ENCODE measurements at places on chromosomes 1 and 21.
A peak's percentile ranks its signal among the peaks of the same experiment; 100 is the strongest.

GRCh38 chr1:62309906-62310305 lies 9.3 kb downstream of the KANK4 start:
- DNase-seq, result no peak

GRCh38 chr1:28326984-28327383 lies 1.9 kb upstream of the MED18 start:
- DNase-seq, result no peak

DNA sequence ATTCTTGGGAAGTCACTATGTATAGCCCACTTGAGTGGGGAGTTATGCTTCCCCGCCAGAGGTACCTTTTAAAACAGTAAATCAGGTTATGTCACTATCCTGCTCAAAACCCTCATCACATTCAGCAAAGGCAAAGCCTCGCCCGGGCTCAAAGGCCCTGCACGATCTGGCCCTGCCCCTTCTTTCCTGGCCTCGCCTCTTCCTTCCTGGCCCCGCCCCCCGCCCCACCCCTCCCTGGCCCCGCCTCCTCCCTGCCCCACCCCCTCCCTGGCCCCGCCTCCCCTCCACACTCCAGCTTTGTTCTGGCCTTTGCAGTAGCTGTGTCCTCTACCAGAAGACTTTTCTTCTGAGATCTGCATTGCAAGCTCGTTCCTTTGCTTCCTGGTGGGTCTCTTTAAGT lies 6.6 kb downstream of the LDLRAD2 start:
- DNase-seq, result peak; percentile 61

GRCh38 chr1:198162091-198162767 lies 5.4 kb downstream of the NEK7 start:
- peak; percentile 49 for DNase-seq

- no peak for DNase-seq
These were observed 75.1 kb downstream of the DTL start for GRCh38 chr1:212110617-212111016.

DNA sequence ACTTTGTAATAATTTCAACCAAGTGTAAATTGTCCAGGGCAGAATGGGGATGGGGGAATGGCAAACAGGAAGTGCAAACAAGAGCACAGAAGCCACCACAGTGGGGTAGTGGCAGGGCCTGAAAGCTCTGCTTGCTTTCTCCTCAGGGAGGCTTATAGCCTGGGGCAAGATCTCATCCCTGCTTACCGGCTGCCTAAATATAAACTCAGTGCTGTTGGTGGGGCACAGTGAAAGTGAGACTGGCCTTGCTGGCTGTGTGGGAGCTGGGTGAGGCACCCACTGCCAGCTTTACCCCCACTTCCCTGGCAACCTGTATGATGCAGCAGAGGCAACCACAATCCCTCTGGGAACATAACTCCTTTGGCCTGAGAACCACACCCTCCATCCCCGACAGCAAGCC lies 15.2 kb downstream of the STYXL2 start:
- DNase-seq, result no peak

GRCh38 chr1:9426291-9426711 lies 113.0 kb upstream of the SLC25A33 start:
- no peak for DNase-seq

DNA sequence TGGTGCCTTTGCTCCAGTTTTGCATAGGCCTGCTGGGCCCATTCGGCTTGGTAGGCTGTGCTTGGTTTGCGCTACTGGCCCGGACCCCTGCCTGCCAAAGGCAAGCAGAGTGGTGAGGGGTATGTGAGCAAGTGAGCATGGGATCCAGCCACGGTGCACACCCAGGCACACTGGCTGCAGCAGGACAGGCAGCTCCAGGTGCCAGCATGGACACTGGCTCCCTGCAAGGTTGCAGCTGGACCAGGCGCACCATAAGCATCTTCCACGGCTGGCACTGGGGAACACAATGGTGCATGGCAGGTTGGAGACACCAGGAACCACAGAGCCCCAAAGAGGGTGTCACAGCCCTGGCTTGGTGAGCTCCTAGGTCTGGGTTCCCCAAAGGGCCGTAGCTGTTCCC lies 693.5 kb upstream of the PTBP2 start:
- DNase-seq, result no peak

DNA sequence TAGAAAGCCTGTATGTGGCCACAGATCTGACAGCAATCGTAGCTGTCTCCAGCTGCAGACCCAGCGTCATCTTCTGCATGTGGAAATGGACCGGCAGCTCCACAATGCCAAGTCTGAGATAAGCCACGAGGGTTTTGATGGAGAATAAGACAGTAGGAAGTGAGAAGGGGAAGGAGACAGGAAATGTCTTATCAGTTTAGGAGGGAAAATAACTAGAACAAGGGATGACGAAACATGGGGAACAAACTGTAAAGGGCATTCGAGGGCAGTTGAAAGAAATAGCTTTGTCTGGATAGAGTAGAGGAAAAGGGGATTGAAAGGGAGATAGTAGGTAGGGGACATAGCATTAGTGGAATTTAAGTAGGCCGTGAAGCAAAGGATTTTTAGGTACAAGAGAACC lies 74.0 kb upstream of the CTTNBP2NL start:
- no peak for DNase-seq

GRCh38 chr21:16124378-16125138 lies 394.8 kb downstream of the USP25 start:
- no peak for DNase-seq

GRCh38 chr1:221105578-221105977 lies 226.3 kb downstream of the HLX start:
- DNase-seq, result no peak

GRCh38 chr1:185420588-185421081 lies 103.6 kb upstream of the IVNS1ABP start:
- DNase-seq, result no peak

GRCh38 chr1:229334269-229334668 lies 8.6 kb downstream of the CCSAP start:
- DNase-seq, result no peak

DNA sequence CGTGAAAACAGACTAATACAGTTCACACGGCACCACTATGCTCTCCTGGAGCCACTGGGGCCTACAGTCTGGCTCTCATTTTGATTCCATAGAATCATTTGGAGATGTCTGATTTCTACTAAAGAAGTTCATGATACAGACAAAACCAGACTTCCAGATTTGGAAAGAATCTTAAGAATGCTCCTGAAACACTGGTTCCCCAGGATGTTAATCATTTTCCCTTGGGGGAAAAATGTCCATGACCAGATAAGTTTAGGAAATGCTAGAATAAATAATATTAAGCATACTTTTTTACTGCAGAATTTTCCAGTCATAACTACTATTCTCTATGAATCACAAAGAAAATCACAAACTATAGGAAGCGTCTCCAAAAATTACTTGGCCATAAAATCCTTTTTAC lies 63.0 kb upstream of the RGS7 start:
- DNase-seq, result no peak

GRCh38 chr1:38671221-38671620 lies 188.4 kb downstream of the RRAGC start:
- no peak for DNase-seq

DNA sequence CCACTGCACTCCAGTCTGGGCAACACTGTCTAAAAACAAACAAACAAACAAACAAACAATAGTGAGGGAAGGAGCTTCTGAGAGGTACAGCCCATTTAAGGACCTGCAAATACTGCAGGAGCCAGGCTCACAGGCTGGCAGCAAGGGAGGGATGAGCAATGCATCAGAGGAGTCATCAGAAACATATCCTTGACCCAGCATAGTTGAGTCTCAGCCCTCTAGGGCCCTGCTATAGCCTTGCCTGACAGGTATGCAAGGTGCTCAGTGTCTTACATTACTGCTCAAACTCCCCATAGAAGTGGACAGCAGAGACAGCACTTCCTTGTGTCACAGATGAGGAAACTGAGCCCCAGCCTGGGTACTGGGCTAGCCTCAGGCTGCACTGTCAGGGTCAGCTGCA lies 7.3 kb upstream of the TTC4 start:
- DNase-seq, result no peak

DNA sequence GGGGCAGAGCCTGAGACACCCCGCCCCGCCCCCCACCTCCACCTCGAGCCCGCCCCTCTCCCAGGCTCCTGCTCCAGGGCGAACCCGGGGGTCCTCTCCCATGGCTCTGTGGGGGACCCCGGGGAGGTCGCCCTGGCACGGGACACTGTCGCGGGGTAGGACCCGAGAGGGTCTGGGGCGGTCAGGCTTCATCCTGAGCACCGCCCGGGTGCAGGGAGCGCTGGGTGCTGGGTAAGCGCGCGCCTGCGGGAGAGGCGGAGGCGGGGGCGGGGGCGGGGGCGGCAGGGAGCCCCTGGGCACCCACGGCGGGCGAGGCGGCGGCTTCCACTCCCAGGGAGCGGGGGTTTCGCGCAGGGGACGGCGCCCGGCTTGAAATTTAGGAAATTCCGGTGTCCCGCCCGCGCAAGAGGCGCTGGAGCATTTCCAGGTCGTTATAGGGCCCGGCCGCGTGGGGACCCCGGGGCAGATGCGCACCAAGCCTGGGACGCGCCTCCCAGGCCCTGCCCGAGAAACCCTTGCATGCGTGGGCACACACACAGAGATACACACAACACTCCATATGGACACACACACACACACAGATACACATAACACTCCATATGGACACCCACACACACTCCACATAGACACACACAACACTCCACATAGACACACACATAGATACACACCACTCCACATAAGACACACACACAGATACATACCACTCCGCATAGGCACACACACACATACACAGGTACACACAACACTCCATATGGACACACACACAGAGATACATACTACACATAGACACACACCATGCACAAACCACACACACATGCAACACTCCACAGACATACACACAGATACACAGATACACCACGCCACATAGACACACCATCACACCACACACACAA lies 48.7 kb upstream of the SLC19A1 start:
- no peak for DNase-seq

- DNase-seq, result no peak
These were observed 180.4 kb upstream of the KLHDC7A start for GRCh38 chr1:18300376-18300775.

- no peak for DNase-seq
These were observed 642 bp downstream of the RSRP1 start for GRCh38 chr1:25246600-25247023.

DNA sequence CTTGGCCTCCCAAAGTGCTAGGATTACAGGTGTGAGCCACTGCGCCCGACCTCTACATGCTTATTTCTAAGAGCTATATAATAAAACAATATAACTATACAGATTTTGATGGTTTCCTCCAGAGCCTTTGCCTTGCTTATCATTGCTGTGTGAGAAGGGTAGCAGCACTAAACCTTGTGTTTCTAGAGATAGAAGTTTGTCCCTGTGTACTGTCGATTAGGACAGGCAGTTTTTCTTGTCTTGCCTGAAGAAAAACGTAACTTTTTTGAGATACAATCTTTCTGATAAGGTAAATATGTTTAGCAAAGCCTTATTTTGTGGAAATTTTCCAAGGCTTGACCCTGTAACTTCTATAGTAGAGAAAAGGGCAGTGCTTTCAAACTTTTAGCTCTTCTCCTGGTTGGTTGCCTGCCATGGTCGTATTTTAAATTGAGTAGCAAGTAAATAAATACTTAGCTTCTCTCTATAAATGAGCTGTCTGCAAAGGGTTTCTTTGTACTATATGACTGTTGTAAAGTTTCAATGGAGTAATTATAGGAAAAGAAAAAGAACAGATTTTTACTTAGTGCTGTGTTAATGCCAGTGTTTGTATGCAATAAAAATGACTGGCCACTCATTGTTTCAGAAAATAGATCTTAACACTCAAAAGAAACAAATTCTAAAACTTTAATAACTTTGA lies 86.4 kb upstream of the CACYBP start:
- no peak for DNase-seq

DNA sequence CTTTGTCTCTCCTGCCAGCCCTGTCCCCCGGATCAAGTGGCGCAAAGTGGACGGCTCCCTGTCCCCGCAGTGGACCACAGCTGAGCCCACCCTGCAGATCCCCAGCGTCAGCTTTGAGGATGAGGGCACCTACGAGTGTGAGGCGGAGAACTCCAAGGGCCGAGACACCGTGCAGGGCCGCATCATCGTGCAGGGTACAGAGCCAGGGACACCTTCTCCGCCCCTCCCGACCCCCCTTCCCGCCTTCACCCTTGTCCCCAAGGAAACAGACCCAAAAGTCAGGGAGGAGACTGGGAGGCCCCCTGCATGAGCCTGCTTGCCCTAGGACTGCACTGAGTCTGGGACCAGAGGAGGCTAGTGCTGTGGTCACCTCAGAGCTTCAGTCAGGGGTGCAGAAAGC lies 18.2 kb downstream of the CNTN2 start:
- no peak for DNase-seq

- DNase-seq, result no peak
These were observed 25.6 kb downstream of the H6PD start for GRCh38 chr1:9260059-9260766.

GRCh38 chr1:159023723-159024122 lies 14.0 kb downstream of the IFI16 start:
- DNase-seq, result no peak

GRCh38 chr1:94597701-94598100 lies 56.1 kb upstream of the F3 start:
- DNase-seq, result no peak

- DNase-seq, result no peak
These were observed 103.4 kb downstream of the CLEC20A start for GRCh38 chr1:178393370-178393769.

GRCh38 chr1:183589874-183590243 lies 400 bp downstream of the NCF2 start:
- no peak for DNase-seq

DNA sequence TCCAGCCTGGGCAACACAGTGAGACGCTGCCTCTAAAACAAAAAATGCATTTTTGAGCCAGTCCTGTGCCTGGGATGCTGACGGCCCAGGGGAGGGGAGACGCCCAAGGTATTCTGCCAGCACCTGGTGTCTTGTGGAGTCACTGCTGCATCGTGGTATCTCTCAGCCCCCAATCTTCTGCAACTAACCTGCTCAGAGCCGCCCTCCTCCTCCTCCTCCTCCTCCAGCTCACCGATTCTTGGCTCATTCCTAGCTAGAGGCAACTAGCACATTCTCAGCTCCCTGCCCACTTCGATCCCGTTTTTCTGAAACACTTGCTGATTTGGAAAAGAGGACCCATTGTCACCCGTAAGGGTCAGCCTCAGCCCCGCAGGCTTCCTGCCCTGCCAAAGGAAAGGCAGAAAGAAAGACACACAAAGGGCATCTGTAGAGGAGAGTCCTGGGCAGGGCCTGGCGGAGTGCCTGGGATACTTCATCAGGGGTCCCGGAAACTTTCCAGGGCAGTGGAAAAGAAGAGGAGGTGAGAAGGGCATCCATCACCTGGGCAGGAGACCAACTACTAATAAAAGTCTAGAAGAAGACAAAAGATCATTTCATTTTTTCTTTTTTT lies 20.7 kb downstream of the GPR157 start:
- DNase-seq, result no peak

DNA sequence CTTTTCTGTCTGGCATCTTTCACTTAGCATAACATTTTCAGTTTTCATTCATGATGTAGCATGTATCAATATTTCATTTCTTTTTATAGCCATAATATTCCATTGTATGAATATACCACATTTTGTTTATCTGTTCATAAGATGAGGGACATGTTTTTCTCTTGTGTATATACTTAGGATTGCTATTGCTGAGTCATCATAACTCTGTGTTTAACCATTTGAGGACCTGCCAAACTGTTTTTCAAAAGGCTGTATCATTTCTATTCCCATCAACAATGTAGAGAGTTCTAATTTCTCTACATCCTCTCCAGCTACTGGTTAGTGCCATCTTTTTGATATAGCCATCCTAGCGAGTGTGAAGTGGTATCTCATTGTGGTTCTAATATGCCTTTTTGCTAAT lies 26.2 kb downstream of the MPZL1 start:
- no peak for DNase-seq

GRCh38 chr21:29245104-29245643 lies 53.5 kb upstream of the BACH1 start:
- no peak for DNase-seq
